IPS DF 19.7 (cell line): ENCODE measurements at places on chromosomes 6 and 20.
A peak's percentile ranks its signal among the peaks of the same experiment; 100 is the strongest.

DNA sequence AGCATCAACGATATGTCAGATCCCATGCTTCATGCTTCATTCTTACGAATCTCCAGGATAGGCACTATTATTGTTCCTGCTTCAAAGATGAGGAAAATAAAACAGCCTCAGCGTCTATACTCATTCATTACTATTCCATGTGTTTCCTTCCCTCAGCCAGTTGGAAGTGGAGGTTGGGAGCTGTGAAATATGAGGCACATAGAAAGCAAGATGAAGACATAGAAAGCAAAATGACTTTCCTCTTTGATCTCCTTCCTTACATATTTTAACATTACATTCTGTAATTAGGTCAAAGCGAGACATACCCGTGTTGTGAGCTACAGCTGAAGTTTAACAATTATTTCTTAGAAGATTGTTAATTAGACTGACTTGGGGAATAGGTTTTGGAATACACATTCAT lies 125.4 kb downstream of the FYN start:
- DNase-seq = no peak

DNA sequence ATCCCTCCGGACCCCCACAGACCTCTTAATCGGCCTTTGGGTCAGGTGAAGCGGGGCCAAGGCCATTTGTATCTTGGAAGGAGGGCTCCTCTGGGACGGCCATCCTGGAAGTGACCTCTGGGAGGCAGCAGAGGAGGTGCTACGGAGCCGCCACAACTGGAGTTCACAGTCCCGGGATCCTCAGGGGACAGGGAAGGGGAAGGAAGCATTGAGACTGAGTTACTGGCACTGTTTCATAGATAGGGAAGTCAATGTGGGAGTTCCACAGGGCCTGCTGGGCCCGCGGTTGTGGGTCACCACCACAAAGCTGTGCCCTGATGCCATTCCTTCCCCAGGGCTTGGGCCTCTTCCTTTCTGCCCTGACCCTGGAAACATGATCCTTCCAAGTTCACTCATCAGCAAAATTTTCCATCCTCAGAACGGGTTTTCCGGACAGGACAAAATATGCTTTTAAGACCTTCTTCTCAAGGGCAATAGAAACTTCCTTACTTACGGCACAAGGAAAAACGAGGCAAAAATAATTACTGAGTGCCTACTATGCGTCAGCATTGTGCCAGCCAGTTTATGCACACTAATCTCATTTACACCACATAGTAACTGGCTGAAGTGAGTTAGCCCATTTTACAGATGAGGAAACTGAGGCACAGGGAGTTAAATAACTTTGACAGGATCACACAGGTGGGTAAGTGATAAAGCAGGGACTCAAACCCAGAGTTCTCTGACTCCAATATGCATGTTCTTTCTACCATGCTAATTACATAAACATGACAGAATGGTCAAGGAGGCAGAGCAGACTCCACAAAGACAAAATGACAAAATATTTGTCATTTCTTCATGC lies 143.8 kb downstream of the UNC5CL start:
- DNase-seq = peak; percentile 45

- DNase-seq = no peak
These were observed 1.3 kb upstream of the LRFN2 start for GRCh38 chr6:40588480-40588879.

- no peak for DNase-seq
These were observed 163.7 kb downstream of the CARMIL1 start for GRCh38 chr6:25442898-25443297.

GRCh38 chr20:48335308-48336050 lies 492.3 kb downstream of the PREX1 start:
- DNase-seq = no peak

DNA sequence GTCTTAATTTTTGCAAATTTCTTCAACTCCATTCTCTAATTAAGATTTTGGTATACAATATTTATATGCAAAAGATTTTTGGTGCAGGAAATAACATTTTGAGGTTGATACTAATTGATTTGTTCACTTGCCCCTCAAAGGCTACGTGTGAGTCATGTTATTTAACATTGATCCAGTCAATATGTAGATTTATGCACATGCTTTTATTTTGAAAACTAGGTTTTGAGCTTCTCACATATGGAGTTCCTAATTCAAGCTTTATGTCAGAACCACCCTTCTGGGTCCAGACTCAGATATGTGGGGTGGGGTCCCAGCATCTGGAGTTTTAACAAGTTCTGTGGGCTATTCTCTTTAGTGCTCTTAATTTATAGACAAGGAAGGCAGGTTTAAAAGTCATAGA lies 13.8 kb downstream of the UTRN start:
- no peak for DNase-seq

GRCh38 chr6:30600451-30600961 lies 16.5 kb downstream of the PPP1R10 start:
- DNase-seq = no peak

GRCh38 chr6:626236-626635 lies 30.7 kb downstream of the HUS1B start:
- DNase-seq = no peak

- DNase-seq = no peak
These were observed 236.8 kb upstream of the FKBP1C start for GRCh38 chr6:62974452-62974851.

DNA sequence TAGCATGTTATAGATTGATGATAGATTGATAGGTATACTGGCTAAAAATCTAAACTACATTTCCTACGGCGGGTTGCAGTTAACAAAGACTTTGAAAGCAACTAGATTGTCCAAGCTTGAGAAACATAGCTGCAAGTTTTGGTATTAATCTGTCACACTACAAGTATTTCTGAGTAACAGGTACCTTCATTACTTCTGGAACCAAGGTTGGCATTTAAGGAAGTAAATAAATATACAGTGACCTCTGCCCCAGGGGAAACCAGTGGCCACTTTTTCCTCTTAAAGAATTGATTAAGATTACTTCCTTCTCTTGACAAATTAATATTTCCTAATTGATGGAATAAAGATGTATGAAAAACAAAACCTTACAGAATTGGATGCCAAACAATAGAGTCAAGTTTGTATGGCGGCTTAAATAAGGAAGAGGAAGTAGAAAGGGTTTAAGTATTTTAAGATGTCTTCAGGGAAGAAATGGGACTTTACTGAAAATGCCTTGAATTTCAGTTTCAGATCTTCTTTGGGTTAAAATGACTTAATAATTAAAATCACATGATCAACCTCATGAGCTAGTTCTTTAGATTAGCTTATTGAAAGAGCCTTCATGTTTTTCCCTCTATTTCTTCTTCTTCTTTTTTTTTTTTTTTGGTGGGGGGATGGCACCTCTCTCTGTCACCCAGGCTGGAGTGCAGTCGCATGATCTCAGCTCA lies 132.8 kb downstream of the DOK5 start:
- no peak for DNase-seq

DNA sequence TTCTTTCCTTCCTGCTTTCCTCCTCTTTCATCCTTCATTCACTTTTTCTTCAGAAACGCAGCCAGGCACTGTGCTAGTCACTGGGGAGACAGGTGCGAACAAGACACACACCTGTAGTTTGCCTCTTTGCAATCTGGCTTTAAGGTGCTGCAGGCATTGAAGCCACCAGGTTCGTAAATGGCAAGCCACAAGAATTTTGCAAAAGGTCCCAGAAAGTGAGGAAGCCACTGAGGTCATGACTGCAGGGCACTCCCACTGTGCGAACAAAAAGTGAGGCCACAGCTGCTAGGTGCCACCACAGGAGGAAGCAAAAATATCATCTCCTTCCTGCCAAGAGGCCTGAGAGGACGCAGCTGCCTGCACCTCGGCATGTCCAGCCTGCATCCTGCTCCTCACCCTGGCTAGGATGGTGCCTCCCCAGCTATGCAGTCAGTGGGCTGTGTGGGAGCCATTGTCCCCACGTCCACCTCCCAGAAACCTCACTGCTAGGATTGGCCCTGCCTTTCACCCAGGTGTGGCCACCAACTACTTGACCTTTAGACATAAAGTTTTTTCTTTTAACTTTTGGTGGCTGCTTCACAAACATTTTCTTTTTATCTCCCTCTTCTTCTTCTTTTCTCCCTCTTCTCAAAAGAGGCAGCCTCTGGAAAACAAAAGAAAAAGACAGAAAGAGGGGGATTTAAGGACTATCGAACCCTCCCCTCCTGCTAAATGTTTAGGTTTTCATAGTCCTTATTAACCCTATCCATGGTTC lies 230.8 kb downstream of the BCAS1 start:
- DNase-seq = no peak

GRCh38 chr6:119536666-119537065 lies 187.1 kb upstream of the MAN1A1 start:
- DNase-seq = no peak

DNA sequence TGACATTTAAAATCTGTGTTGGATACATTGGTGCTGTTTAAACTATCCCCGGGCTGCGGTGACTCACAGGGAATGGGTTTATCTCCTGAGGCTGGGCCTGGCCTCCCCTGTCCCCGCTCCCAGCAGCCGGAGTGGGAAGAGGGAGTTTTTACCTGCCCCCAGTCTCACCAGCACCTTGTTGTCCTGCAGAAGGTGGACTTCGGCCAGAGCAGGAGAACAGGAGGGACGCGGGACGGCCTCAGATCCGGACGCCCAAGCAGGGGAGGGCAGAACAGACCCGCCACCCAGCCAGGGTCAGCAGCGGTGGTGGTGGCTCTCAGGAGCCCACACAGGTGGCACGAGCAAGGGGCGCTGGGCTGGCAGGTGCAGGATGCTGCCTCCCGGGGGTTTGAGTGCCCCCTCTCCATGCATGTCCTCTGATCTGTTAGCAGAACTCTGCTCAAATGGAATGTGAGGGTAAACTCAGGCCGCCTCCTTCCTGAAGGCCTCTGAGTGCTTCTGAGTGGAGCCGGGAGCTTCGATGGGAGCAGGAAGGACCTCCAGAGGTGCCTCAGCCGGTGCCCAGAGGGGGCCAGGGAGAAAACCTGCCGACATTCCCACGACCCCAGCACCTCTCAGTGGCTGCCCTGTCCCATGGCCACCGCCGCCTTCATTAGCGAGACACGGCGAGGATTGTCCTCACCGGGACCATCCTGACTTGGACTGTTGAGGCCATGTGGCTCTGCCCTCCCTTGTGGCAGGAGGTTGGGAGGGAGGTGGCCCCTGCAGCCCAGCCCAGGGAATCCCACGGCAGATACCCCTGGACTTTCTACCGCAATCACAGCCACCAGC lies 43.4 kb upstream of the MRGBP start:
- DNase-seq = no peak

GRCh38 chr20:63025534-63026331 lies 19.0 kb upstream of the BHLHE23 start:
- DNase-seq = no peak

GRCh38 chr6:125753218-125753936 lies 3.9 kb downstream of the HEY2 start:
- DNase-seq = no peak

DNA sequence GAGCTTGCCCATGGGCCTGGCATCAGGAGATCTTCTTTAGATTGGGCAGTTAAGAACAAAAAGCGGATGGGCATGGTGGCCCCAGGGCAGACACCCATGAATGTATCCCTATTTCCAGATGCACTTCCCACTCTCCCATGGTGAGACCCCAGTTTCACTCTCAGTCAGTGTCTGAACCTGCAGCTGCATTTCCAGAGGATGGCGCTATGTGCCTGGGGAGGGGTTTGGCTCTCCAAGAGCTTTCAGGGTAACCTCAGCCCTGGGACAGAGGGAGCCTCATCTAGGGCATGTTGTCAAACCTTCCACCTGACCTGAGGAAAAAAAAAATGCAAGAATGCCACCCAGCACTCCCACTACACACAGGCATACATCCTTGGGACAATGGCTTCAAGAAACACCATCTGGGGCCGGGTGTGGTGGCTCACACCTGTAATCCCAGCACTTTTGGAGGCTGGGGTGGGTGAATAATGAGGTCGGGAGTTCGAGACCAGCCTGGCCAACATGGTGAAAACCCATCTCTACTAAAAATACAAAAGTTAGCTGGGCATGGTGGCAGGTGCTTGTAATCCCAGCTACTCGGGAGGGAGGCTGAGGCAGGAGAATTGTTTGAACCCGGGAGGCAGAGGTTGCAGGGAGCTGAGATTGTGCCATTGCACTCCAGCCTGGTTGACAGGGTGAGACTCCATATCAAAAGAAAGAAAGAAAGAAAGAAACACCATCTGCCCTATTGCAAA lies 1.9 kb downstream of the CST9L start:
- no peak for DNase-seq

DNA sequence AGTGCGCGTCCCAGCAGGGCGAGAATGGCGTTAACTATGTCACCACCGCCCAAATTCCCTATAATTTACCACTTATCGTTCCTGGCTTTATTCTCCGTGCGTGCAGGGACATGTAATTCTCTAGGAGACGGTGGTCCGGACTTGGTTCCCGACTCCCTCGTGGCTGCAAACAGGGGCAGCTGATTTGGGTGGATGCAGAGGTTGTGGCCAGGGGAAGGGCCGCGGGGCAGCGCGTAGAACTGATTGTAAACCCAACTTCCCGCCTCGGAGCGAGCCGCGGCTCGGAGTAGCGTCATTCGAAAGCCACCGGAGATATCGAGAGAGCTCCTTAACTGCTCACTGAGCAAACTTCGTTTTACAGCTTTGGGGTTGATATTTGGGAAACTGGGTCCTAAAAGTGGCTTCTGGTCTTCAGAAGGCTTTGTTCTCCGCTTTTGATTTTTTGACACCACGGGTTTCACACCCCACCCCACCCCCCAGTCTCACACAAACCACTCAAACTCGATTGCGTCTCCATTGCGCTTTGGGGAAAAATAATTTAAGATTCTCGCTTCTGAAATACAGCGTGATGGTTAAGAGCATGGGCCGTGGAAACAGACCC lies 17.5 kb upstream of the ZSCAN9 start:
- no peak for DNase-seq

GRCh38 chr6:135030056-135030473 lies 24.6 kb downstream of the HBS1L start:
- no peak for DNase-seq
